ENCODE measurements at places on chromosomes 12 and 14.

GRCh38 chr14:64912261-64912660, 2.0 kb upstream of the CHURC1 start:
- DNase-seq, result no peak

DNA sequence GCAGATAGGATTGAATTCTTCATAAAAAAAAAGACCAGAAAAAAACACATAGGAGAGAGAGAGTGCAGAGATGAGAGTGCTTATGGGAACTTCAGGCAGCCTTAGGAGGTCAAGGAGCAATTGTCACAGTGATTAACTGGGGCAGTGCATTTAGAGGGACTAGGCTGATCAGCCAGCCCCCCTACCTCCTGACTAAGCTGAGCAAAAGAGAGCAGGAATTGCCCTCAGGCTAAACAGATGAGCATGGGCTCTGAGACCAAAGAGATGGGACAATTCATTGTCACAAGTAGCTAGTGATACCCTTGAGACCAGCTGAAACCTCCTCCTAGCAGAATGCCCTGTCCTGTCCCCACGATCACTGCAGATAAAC, 124.0 kb downstream of the BTG1 start:
- no peak for DNase-seq

- no peak for DNase-seq
Measured at GRCh38 chr12:111105294-111105693, 184.9 kb upstream of the MYL2 start.

GRCh38 chr12:47107926-47108325, 28.2 kb upstream of the AMIGO2 start:
- DNase-seq, result no peak

DNA sequence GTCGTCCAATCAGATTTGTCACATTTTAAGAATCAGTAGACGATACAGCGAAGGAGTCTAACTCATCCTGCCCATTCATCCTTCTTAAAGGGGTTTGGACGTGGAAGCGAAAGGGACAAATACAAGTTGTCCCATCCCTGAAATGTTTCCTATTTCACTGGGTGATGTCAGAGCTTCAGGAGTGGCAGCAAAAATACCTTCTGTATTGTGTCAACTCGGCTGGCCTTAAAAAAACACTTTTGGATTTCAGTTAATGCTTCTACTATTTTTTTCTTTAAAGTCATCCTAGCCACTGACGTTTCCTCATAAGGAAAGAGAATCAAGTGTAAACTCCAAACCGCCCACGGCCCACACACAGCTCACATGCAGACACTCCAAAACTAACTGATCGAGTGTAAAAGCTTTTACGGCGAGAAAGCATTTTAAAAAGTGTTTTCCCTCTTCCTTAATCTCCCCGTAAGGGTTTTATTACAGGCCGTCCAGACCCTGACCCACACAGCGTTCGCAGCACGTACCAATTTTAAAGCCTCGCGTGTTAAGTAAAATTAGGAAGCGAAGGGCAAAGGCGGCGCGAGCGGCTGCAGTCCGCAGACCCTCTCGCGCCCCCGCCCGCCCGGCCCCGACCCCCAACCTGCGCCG, 593 bp downstream of the CFL2 start:
- DNase-seq, result peak; percentile 36

GRCh38 chr14:98950353-98950895, 321.6 kb downstream of the BCL11B start:
- DNase-seq, result no peak

All from epithelial cell of prostate (primary cell).